ENCODE measurements at places on chromosomes 3 and 15.

DNA sequence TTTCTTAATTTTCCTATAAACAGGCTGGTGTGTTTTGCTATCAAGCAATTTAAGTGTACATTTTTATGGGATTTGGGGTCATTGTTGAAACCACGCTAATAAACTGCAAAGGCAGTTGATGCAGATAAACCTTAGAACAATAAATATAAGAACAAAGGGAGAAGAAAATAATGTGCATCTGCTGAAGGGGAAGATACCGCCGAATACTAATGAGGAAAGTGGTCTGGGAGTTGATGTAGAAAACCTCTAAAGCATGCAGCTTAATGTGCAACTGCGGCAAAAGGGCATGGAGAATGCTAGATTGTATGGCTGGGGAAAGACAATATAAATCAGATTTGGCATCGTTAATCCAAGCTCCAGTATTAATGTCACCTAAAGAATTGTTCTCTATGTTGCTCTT is 29.8 kb upstream of the CHL1 start:
- no peak for DNase-seq

DNA sequence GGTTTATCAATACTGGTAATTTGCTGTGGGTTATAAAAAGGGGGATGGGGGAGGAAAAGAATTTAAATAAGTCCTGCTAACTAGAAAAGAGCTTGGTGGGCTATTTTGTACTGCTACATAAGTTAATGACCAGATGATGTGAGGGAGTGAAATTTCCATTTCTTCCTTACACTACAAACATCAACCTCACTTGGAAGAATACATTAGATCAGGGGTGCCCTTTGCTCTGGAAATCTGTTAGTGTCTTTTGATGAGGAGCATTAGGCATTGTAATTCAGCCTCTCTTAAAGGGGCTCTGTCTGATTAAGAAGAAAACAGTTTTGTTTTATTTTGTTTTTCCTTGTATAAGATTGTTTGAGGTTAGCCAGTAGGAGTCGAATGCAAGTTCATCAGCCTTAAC is 576.4 kb upstream of the TBL1XR1 start:
- no peak for DNase-seq

DNA sequence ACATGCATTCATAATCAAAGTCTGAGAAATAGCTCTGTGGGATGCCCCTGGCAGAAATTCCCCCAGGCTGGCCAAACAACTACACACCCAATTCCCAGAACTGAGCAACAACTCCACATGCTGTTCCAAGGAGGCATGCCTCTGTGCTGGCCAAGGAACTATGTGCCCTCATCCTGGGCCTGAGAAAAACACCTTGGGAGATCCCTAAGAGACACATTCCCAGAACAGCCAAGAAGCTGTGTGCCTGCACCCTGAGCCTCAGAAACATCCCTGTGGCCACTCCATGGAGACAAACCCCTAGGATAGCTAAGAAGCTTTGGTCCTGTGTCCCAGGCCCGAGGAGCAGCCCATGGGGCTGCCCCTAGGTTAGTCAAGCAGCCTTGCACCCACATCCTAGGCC is 92.3 kb upstream of the MME start:
- DNase-seq: no peak

DNA sequence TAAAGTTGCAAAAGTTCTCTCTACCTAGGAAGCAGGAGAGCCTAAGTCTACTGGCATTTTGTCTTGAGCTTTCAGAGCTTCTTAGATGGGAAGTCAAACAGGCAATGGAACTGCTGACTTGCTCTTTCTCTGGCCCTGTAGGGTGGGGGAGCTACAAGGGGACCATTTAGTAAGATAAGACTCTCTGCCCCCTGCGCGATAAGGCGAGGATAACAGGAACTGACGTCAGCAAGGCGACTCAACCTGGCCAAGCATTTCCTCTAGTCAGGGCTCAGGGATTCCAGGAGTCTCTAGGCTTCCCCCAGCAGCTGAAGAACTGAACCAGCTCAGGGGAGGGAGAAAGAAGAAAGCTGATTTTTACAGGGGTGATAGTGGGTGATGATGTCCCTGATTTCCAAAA is 5.8 kb downstream of the RARB start:
- DNase-seq: no peak

GRCh38 chr3:195805181-195805580 is 6.5 kb downstream of the MUC4 start:
- no peak for DNase-seq

DNA sequence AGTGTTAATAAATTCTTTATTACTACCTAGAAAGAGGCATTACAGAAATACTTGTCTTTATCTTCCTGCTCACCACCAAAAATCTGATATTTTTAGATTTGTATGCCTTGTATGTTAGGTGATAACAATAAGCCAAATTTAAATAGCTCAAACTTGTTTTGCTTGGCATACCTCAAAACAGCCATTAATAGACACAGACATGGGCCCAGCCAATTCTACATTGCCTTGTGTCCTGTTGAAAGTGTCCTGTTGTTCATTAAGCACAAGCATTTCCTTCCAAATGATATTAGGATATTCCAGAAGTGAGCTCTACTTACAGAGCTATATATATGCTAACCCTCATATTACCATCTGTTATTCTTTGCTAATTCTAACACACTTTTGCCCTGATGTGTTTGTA is 438.6 kb upstream of the ZNF385D start:
- no peak for DNase-seq

- DNase-seq: no peak
Observed at GRCh38 chr3:36906504-36907149, 38.2 kb downstream of the TRANK1 start.

- DNase-seq: no peak
Observed at GRCh38 chr15:50116477-50116876, 2.6 kb downstream of the ATP8B4 start.

DNA sequence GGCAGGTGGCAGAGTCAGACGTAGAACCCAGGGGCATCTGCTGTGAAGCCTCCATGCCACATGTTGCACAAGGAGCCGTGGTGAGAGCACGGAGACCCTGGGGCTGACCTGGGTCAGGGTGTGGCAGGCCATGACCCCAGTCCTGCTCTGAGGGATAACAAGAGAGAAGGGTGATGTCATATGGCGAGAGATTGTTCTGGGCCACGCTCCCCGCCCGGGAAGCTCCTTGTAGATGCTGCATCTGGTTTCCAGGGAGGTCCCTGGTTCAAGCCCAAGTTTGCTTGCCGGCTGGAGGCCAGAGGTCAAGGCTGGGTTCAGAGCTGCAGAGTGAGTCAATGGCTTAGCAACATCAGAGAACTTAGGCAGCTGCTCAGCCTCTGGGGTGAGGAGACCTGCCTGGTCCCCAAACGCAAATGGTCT is 17.3 kb downstream of the FGD5 start:
- no peak for DNase-seq

GRCh38 chr3:115766587-115767482 is 143.5 kb downstream of the GAP43 start:
- no peak for DNase-seq

DNA sequence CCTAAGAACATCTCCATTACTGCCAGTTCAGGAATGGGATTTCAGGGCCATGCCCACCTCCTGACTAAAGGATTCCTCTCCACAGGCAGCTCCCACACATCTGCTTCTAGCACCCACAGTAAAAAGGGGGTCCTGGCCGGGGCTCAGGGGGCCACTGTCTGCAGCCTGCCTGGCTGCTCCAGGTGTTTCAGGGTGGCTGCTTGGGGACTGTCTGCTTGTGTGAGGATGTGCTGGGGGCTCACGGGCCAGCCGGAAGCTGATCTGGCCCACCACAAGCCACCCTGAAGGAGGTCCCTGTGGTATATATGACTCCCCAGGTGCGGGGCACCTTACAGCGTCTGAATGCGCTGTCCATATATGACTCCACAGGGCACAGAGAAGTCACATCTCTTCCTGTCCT is 135.4 kb downstream of the NSMCE3 start:
- DNase-seq: no peak

GRCh38 chr15:90817117-90818057 is 51.0 kb upstream of the FURIN start:
- DNase-seq: no peak

GRCh38 chr3:149160754-149161300 is 31.4 kb downstream of the HPS3 start:
- no peak for DNase-seq

DNA sequence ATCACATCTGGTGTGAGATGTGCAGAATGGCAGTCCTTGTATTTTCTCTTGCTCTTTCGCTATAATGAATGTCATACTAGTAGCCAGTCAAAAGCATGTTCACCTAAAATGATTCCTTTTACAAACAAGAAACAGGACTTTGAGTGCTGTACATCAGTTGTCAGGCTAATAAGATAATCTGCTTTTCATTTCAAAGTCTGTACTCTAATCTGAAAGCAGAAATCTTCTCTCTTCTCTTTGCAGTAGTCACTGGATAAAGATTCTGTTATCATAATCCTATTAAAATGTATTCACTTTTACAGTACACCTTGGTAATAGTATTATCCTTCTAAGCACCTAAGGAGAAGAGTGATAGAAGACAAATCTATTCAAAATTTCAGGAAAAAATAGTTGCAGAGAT is 300.1 kb downstream of the MFSD1 start:
- no peak for DNase-seq

- DNase-seq: no peak
Observed at GRCh38 chr3:100966049-100966491, 27.2 kb downstream of the ABI3BP start.

GRCh38 chr3:40850861-40851260 is 326.1 kb downstream of the ZNF621 start:
- DNase-seq: no peak

DNA sequence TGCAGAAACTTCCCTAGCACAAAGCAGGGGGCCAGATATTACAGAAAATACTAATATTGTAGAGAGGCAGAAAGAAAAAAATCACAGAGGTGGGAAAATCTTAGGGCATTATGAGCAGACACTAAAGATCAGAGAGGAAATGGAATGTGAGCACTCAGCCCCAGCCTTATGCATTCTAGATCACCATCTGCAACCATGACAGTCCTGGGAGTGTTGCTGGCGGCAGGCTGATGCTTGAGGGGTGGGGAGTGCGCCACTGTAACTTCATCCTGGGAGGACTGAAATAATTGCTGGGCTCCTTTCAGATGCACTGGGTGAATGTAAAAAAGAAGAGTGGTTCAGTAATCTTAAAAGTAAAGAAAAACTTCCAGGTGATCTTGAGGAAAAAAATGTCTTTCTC is 427.6 kb upstream of the SEMA6D start:
- no peak for DNase-seq

GRCh38 chr3:194281306-194281705 is 69.8 kb downstream of the CPN2 start:
- DNase-seq: no peak

GRCh38 chr15:57680021-57680420 is 26.5 kb upstream of the POLR2M start:
- no peak for DNase-seq

- no peak for DNase-seq
Observed at GRCh38 chr3:161567577-161568361, 71.2 kb downstream of the OTOL1 start.

- DNase-seq: no peak
Observed at GRCh38 chr3:129942296-129942695, 32.2 kb upstream of the TRH start.

- DNase-seq: no peak
Observed at GRCh38 chr3:157429708-157430107, 6.9 kb upstream of the PTX3 start.

DNA sequence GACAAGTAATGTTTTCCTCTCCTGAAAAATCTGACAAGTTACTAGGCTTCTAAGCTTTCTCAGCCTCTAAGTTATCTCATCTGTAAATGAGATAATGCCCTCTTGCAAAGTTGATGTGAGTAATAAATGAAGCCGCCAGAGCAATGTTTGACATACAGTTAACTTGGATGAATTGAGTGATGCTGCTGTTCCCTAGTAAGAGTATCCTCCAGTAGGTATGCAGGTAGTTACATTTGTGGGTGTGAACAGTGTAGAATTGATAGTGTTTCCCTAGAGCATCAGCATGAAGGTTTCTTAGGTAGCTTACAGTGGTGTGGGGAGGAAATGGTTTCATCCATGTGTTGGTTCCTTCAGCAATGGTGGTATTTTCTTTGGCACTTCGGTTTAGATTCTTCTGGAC is 3.4 kb downstream of the ATP2C1 start:
- no peak for DNase-seq

DNA sequence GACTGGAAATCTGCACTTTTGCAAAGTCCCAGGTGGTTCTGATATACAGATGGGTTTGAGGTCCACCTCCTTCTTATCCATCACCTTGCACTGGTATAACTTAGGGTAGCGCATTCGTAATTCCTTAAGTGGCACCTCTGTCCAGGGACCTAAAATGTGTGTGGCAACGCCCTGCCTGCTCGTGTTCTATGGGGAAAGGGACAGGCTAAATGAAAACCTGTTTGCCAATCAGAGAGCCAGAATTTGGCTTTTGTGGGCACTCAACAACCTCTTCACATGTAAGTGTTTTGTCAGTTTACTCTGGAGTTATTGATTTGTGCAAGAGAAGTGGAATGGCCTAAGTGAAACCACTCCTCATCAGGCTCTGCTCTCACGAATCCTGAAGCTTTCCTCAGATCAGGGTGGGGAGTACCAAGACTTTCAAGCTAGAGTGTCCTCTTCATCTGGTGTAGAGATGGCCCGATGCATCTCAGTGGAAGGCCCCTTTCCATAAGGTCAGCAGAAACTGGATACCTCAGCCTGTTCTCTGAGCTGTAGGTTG is 138.3 kb downstream of the ALDH1A2 start:
- DNase-seq: no peak

DNA sequence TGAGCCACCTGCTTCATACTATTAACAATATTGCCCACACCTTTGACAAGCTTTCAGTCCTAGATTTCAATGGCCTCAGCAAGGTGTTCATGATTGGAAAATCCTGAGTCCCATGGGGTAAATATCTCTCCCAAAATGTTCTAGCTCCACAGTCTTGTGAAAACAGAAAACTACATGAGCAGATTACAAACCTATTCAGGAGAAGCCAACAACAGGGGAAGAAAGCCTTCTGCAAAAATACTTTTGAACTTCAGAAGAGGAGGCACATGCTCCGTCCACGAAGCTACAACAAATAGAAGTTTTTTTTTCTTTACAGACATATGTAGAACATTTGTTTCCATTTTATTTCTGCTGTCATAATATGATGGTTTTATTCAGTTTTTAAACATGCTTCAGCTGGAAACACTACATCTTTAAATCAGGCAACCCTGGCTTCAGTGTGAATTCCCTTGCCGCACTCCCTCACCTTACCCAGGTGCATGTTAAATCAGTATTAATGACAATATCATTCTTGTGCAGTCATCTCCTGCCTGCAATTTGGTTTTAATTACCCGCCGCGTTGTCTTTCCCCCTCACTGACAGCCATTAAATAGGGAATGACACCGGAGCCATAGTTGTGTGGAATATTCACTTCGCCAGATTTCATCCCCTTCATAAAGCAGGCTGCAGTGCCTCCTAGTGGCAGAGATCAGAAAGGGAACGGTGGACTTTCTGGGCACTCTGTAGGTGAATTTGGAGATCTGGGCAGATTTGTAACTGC is 725.5 kb upstream of the ARRDC4 start:
- DNase-seq: no peak
